Tibial nerve (tissue), 4 donors: ENCODE measurements at places on chromosomes 6 and 20.

- no peak for DNase-seq
These were observed 193.5 kb upstream of the CNR1 start for GRCh38 chr6:88359530-88360202.

GRCh38 chr6:20205722-20206161 is 6.5 kb downstream of the MBOAT1 start:
- DNase-seq = no peak

- DNase-seq = no peak
These were observed 144.5 kb upstream of the MCHR2 start for GRCh38 chr6:100138346-100139022.

GRCh38 chr6:56852260-56853010 is 102.5 kb upstream of the BEND6 start:
- no peak for DNase-seq

GRCh38 chr20:51326201-51326819 is 216.2 kb downstream of the NFATC2 start:
- DNase-seq = peak; percentile 28

DNA sequence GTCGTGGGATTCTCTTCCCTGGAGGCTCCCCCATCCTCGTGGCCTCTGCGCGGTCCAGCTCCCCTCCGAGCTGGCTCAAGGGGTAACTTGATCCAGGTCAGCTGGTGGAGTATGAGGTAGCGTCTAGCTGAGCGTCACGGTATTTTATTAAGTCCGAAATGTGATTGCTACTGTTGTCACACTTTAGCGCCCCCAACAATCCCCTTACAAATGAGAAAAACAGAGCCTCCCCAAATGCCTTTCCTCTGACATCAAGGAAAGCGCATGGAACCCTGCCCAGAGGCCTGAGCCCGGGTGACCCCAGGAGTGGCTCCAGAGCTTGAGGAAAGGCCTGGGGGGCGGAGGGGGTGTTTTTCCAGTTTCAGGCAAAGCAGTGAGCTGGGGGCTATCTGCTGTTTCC is 192.4 kb downstream of the ZMYND8 start:
- DNase-seq = no peak

- no peak for DNase-seq
These were observed 9.6 kb upstream of the CPNE5 start for GRCh38 chr6:36848658-36849441.

- peak; percentile 77 for DNase-seq
These were observed 72.7 kb downstream of the TRAM2 start for GRCh38 chr6:52503851-52504781.

GRCh38 chr6:157020881-157021343 is 243.7 kb downstream of the ARID1B start:
- DNase-seq = peak; percentile 52

GRCh38 chr6:16305788-16306187 is 67.4 kb downstream of the GMPR start:
- no peak for DNase-seq

DNA sequence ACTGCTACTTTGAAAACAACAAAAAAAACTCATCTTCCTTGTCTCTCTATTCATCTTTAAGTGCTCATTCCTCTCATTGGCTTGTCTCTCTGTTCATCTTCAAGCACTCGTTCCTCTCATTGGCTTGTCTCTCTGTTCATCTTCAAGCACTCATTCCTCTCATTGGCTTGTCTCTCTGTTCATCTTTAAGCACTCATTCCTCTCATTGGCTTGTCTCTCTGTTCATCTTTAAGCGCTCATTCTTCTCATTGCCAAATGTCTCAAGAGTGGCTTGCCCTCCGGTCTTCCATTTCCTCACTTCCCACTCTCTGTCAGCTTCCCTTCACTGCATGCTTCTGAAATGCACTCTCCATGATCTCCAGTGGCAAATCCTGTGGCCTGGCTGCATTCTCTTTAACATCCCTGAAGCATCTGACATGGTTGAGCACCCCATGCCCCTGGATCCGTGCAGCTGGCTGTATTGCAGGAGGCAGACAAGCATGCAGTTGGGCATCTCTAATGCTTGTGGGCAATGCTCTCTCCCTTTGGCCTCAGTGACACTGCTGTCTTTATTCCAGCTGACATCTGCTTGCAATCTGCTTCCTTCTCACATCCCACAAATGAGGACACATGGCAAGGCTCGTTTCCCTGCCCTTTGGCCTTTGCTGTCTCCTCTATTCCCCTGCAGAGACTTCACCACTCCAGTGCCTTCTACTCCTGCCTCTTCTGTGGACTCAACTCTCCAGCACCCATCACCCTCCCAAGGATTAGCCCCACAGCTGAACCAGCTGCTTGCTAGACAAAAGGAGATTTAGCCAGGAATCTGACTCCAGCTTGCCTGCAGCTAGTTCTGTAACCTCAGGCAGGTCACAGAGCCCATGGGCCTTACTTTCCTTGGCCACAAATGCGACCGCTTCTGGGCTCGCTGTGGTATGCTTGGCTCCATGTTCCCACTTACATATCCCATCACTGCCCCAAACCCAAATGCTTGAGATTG is 143.2 kb upstream of the SNX9 start:
- no peak for DNase-seq

GRCh38 chr20:37363221-37364012 is 17.5 kb downstream of the SRC start:
- no peak for DNase-seq

DNA sequence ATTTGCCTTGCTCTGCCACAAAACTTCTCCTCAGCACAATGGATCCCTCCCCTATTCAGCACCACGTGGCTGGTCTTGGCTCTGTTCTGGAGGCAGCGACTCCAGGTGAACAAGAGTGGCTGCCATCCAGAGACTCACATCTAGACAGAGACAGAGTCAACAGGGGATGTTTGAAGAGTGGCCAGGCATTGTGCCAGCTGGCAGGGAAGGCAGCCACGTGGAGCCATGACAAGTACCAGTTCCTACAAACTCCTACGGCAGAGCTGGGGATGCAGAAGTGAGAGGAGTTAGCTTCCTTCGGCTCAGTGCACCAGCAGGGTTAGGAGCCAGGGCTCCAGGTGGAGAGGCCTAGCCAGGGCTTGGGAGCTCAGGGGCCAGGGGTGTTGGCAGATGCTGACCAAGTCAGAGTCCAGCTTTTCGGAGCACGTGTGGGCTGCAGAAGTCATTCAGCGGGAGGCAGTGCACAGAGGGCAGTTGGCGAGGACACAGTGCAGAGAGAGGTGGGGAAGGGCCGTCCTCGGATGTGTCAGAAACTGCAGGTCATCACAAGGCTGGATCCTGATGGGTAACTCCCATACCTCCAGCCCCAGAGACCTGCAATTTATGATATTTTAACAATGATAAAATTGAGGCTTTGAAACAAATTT is 171.7 kb upstream of the PDE10A start:
- no peak for DNase-seq

DNA sequence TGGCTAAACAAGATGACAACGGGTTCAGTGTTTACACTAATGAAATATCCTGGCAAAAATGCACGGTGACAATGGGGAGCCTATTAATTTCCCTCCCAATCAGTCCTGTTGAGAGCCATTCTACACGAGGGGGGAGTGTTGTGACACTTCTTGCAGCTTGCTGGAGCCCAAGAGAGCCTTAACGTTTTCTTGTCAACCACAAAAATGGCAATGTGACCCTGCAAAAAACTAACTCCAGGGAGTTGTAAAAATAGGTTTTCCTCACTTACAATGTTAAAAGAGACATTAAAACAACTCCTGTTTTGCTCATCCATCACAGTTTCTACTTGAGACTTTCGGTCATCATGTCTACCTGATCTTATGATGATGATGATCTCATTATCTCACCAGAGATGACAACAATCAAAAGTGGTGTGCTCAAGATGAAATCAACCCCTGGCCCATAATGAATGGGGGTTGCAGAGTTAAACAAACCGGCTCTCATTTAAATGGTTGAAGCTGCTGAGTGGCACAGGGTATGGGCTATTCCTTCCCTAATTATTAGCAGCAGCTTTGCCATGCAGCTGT is 57.9 kb downstream of the GJA10 start:
- no peak for DNase-seq

DNA sequence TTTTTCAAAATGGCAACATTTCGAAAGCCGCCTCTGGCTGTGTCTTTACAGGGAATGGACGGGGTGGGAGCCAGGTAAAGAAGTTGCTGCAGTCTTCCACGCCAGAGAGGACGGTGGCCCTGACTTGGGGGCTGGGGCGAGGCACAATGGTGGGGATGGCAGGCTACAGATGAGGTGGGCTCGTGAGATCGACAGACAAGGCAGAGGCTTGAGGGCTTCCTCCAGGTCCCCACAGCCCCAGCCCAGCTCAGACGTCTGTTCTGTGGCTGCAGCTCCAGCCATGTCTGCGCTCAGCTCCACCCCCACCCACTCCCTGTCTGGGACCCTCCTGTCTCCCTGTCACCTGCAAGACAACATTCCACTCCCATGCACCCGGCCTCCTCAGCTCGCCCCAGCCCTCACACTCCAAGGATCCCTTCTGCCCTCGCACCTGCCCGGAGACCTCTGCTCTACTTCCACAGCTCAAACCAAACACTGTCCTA is 7.4 kb upstream of the C20orf144 start:
- DNase-seq = no peak

DNA sequence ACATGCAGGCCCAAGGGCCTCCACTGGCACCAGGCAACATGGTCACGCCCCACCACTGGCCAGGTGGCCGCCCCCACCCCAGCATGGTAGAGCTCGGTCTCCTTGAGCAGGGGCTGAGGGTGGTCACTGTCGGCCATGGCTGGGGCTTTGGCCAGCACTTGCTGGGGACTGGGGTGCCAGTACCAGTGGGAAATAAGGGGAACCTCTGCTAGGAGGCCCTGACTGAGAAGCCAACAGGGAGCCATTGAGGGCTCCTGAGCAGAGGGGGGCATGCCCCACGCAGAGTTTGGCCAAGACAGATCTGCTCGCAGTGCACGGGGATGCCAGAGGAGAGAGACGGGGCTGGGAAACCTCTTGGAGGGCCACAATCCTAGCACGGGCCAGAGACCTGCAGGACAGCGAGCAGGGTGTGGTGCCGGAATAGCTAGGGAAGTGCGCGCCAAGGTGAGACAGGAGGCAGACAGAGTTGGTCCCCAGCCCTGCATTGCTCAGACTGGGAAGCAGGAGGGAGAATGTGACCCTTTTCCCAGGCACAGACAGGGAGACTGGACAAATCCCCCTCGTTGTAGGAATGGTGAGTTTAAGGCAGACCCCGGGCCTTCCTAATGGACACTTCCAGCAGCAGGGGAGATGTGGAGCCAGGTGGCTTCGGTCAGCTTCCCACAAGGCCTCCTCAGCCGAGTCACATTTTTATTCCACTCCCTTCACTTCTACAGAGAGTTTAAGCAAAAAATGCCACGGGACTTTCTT is 179.0 kb upstream of the CST7 start:
- DNase-seq = no peak
